Activated T-cell treated with anti-CD3 and anti-CD28 coated beads, Interleukin-2, amount 50 U/mL, for 4 hours (primary cell): ENCODE measurements at places on chromosomes 7 and 10. TPM values are rescaled to one million over a fixed set of nuclear protein-coding genes. Genes with fewer than 3 reads are reported as not detected.

GRCh38 chr7:134763960-134764359 lies 15.5 kb upstream of the CALD1 start:
- DNase-seq = no peak

DNA sequence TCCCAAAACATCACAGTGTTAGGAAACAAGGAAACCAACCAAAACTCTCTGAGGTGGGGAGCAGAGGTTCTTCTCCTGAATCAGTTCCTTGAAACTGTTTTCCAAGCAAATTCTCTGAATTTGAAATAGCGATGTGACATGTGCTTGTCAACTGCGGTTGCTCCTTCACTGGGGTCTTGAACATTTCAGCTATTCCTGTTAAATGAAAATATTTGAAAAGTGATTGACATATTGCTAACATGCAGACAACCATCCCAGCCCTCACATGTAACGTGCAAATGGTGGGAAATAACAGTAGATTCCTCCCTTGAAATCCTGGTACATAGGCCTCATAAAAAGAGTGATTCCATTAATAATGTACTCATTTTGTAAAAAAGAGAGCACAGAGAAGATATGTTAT lies 15.9 kb downstream of the MKI67 start:
- DNase-seq = no peak

- no peak for DNase-seq
These were observed 87.4 kb upstream of the DDC start for GRCh38 chr7:50652400-50653125.

Gene HYAL4
- total RNA-seq = not detected

Gene CDNF
- total RNA-seq = 0.71 TPM

Gene SPDYE2
- total RNA-seq = not detected

- DNase-seq = no peak
These were observed 192.2 kb downstream of the PARD3 start for GRCh38 chr10:34622945-34623344.

Gene ACTL6B
- total RNA-seq = not detected

Gene CCL24
- not detected for total RNA-seq

GRCh38 chr7:150847536-150847935 lies 4.8 kb upstream of the AOC1 start:
- no peak for DNase-seq

GRCh38 chr10:43574001-43574892 lies at the start of gene ZNF239:
TSS of gene ZNF239 (minus strand) at chr10:43574616. CDS start at chr10:43558079, 16,537 bp downstream.
- DNase-seq = peak; percentile 83

GRCh38 chr10:89431977-89432376 lies 17.6 kb downstream of the IFIT5 start:
- DNase-seq = no peak

- DNase-seq = no peak
These were observed 209.2 kb downstream of the GPAM start for GRCh38 chr10:111974325-111974724.

- no peak for DNase-seq
These were observed 618.4 kb upstream of the NRP1 start for GRCh38 chr10:33952692-33953360.

DNA sequence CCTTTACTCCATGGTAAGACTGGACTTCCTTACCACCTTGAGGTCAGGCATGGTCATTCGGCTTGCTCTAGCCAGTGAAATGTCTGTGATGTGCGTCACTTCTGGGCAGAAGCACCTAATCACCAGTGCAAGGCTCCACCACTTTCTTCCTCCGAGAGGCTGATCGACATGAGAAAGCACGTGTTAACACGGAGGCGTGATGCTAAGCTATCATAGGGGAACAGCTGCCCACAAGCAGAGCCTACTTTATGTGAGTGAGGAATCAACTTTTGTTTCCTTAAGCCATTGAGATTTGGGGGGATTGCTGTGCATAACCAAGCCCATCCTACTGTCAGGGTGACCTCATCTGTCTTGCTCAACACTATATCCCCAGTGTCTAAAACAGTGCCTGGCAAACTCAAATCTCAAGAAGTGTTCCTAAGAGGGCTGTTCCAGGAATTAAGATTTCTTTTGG lies 23.1 kb upstream of the SAR1A start:
- DNase-seq = no peak

GRCh38 chr7:12771378-12771877 lies 84.0 kb downstream of the ARL4A start:
- no peak for DNase-seq

- DNase-seq = no peak
These were observed 402 bp downstream of the MAFK start for GRCh38 chr7:1530946-1531262.

DNA sequence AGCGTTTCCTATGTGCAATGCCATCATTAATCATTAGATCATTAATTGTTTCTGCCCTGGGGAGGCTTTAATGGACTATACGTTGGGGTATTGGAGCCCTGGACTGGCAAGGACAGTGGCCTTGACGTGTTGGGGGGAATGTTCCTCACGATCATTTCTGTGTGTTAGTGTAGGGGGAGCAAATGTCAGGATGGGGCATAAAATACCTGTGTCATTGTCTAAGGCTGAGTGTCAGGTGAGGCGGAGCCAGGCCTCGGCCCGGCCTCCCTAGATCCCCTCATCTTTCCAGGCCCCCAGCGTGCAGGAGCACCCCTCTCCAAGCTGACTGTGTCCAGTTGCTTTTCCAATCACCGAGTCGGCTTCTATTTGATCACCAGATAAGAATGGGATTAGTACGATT lies 346.4 kb upstream of the SHH start:
- no peak for DNase-seq

Gene STAG3
- 3.9 TPM for total RNA-seq

Gene UCMA
- not detected for total RNA-seq

DNA sequence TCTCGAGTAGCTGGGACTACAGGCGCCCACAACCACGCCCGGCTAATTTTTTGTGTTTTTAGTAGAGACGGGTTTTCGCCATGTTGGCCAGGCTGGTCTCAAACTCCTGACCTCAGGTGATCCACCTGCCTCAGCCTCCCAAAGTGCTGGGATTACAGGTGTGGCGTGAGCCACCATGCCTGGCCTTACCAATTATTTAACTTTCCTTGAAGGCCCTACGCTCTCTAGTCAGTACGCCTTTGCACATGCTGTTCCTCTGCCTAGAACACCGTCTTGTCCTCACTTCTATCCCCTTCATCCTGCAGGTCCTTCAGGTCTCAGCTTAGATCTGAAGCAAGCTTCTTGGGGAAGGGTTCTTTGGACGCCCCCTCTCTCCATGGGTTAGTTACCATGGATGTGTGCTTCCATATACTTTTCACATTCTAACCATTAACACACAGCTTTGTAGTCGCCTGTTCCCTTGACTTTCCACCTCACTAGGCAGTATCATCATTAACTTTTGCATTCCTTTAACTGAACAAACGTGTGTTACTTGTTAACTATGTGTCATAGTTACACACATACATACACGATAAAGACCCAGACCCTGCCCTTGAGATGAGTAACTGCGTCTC lies 592 bp upstream of the ATP6V1F start:
- DNase-seq = no peak

Gene CDK1
- total RNA-seq = 9.6 TPM

Gene KCP
- total RNA-seq = 0.10 TPM

- DNase-seq = no peak
These were observed 26.6 kb downstream of the PSMC2 start for GRCh38 chr7:103373866-103374643.

- DNase-seq = no peak
These were observed 47.5 kb downstream of the ACSM6 start for GRCh38 chr10:95241533-95241932.

GRCh38 chr10:129433266-129433665 lies 33.8 kb upstream of the MGMT start:
- DNase-seq = no peak

DNA sequence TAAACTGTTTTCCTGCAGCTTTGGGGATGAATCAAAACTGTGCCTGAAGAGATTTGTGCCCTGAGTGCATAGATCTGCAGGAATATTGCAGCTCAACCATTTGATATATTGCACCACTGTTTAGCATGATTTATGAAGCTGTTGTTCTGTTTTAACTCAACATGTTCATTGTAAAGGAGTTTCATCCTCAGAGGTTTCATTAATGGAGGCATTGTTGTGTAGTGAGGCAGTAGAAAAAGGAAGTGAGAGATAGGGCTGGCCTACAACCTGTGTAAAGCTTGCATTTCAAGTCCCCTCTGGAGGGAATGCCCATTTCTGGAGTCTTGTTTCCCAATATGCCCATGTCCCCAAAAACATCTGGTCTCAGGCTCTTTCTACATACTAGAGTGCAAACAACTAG lies 67.5 kb downstream of the DNAJC12 start:
- no peak for DNase-seq

DNA sequence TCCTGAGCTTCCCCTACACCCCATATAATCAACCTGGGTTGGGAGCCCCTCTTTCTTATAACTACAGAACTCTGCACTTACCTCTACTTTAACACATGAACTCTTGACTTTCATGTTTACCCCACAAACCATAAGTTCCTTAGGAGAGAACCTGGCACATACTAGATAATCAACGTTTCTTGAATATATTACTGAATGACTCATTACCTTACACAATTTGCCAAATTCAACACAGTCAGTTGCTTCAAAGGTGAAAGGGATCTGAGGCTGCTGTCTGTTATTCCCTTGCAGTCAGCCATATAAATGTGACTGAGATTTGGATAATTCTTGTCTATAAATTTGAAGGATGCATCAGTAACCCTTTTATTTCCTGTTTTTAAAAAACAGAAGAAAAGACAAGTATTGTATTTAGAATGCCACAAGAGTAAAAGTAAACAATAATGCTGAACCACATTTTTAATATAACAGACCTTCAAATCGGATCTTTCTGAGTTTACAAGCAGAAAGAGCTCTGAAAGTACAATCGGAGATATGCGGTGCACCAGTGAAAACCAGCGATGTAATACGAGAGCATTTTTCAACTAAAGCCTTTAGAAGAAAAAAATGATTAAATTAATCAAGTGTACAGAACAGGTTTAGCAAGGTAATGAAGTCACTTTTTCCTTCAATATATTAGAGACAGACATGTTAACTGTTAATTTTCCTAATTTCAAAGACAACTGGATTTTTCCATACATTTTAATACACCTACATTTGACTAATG lies 29.5 kb upstream of the LRRC17 start:
- DNase-seq = no peak

- no peak for DNase-seq
These were observed 399.7 kb upstream of the ETV1 start for GRCh38 chr7:14389181-14389591.

Gene ZNHIT1
- 53.2 TPM for total RNA-seq

GRCh38 chr7:147700702-147701101 lies 889.9 kb upstream of the C7orf33 start:
- DNase-seq = no peak

Gene FGL2
- total RNA-seq = 0.37 TPM

- DNase-seq = no peak
These were observed 178.2 kb downstream of the TRIL start for GRCh38 chr7:28779954-28780353.

GRCh38 chr10:14917827-14918226 lies 36.1 kb downstream of the DCLRE1C start:
- DNase-seq = no peak

GRCh38 chr7:107773027-107773426 lies 29.1 kb downstream of the CBLL1 start:
- no peak for DNase-seq

DNA sequence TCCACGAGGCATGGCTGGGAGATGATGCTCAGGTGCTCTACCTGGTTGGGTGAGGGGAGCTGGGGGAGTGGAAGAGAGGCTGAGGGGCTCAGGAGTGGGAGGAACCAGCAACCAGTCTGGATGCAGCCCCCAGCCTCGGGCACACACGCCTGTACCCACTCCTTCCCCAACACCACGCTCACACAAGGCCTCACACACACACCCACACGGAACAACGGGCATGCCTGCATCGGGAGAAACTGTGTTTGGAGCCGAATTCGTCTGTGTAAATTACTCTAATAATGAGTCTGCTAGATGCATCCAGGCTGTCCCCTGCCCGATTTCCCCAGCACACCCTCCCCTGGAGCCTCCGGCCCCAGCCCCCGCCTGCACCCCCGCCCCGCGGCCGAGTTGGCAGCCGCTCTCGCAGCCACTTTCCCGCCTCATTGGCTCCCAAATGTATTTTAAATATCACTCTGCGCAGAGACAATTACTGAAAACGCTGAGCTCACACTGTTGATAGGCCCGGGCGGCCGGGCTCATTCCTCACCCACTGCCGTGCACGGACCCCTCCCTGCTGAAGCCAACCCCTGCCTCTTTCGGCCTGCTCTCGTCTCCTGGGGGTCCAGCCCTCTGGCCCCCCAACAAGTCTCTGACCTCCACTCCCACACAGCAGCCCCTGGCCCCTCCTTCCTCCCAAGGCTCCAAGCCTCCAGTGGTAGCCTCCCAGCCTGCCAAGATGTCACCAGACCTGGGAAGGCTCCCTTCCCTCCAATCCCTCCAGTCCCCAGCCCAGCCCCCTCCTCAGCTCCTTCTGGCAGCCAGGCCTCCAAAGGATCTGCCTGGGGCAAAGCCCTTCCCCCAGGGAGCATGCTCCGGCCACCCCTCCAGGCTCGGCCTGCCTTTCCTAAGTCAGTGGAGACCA lies 11.1 kb downstream of the H2BK1 start:
- no peak for DNase-seq

GRCh38 chr7:129443612-129444011 lies 9.4 kb downstream of the STRIP2 start:
- no peak for DNase-seq

DNA sequence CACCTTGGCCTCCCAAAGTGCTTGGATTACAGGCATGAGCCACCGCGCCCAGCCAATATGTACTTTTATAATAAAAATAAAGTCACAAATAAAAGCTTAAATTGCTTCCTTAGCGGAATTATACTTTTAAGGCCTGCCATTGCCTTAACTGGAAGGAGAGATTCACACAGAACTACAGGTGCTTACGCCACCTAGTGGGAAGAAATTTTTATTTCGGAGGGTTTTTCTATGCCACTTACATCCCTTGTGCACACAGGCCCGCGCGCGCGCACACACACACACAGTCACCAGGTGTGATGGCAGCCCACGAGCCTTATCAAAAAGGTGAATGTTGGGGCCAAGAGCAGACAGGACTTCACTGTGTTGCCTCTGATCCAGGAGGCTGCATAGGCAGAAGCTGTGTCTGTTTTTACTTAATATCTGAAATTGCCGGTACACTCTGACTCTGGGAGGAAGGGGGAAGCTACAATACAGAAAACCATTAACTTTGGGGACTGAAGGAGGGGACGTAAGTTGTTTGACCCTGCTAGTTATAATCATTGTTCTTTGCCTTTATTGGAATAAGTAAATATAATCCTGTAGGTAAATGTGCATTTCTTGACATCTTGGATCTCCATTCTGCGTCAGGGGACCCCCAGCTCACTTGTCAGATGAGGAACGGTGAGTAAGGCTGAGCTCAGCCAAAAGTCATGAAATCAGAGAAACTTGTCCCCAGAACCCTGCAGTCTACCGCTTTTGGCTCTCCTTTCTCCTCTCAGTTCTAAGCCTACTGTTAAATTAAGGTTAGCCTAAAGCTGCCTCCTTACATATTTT lies 87.1 kb downstream of the SLC16A9 start:
- DNase-seq = no peak

DNA sequence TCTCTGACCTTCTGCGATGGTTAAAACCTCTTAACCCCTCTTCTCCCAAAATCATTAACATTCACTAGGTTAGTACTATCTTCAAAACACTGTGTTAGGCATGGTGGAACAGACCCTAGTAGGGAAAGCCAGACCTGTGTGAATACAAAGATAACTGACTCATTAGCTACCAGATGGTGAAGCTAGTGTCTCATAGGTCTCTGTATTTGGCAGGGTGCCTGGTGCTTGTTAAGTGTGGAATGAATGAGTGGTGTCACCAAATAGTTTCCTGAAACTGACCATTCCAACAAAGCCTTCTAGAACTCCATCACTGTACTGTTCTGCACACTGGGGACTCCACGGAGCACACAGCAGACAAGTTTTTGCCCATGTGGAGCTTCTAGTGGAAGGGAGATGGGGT lies 27.7 kb upstream of the TM9SF3 start:
- no peak for DNase-seq

- DNase-seq = no peak
These were observed 21.3 kb upstream of the AKR1B1 start for GRCh38 chr7:134480202-134480601.
